ENCODE measurements at places on chromosomes 2 and 18. TPM values are rescaled to one million over a fixed set of nuclear protein-coding genes. Genes with fewer than 3 reads are reported as not detected.
A peak's percentile ranks its signal among the peaks of the same experiment; 100 is the strongest.

Gene NPHP1
- total RNA-seq, result 1.8 TPM

Gene CSRNP3
- not detected for total RNA-seq

Gene CNTNAP5
- total RNA-seq, result 0.11 TPM

DNA sequence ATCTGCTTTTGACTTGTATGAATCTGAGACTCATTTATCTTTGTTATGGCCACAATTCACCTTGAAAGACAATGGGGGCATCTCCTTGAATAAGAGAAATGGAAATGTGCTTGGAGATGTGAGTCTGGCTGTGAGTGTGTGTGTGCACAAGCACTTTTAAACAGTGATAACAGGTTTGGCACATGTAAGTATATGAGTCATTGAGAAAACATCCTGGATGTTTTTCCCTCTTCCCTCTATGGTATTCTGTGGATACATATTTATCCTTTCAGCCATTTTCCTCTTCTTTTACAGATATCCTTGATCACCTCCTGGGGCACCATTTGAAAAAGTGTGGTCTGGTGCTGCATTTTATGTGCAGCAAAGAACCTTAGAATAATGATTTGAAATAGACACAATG, 317.3 kb upstream of the THUMPD2 start:
- peak; percentile 60 for DNase-seq

DNA sequence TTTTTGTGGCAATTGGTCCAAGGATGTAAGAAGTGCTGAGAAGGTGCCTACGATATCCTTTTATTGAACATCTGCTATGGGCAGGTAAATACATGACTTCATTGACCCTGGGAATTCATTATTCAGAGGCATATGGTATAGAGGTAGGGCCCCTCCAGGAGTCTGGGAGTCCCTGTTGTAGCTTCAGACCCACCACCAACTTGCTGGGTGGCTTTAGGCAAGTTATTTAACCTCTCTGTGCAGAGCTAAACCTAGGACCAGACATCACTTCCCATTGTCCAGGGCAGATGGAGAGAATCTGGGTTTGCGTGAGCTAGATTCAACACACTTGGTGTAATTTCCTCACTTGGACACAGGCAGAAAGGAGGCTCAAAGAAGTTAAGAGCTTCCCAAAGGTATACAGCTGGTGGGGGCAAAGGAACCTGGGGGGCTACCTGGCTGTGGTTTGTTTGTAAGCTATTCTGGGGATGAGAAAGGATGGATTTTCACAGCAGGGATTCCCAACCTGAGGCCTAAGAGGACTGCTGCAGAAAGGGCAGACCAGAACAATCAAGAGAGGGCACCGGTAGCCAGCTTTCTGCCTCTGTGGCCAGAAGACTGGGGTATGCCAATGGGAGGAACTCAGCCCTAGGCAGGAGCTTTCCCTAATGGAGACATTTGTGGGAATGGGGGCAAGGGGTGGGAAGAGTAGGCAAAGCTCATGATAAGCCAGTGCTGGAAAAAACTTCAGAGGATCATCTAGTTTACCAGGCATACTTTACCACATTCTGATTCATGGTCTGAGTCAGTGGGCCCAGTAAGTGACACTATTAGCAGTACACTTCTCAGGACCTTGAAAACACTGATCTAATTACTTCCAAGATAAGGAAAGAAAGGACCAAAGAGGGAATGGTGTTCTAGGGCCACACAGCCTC, 102.7 kb upstream of the SMAD2 start:
- peak; percentile 70 for DNase-seq

- no peak for DNase-seq
Observed at GRCh38 chr2:147108548-147108947, 736.3 kb upstream of the ACVR2A start.

DNA sequence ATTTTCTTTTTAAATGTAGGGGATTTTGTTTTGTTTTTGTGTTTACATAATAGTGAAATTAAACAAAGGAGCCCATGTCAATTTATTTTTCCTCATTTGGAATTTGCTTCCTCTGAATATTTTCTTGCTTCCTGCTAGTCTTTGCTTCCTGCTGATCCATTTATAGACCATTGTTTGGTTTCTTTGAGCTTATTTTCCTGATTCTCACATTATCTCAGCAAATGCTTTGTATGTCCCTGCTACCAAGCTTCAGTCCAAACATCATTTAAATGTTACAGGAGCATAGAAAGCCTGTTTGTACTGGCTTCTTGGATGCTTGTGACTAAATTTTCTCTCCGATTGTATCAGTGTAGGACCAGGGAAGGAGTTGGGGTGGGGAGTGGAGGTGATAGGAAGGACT, 127.3 kb upstream of the IL1R2 start:
- no peak for DNase-seq

All from HT1080 (cell line).